NCI-H1417 (cell line): ENCODE measurements at places on chromosomes 1 and 21.

DNA sequence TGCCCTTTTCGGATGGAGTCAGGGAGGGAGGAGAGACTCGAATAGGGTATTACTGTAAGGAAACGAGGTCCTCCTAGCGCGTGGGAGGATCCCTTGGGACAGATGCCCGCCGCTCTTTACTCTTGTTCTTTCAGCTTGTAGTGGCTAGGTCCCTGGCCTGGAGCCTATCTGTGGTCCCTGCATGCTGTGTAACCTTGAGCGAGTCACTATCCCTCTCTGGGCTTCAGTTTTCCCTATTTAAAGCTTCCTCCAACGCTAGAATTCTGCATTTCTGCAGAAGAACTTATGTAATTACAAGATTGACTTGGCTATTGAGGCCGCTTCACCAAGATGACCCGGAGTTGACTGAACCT lies 744 bp downstream of the MIER1 start:
- no peak for DNase-seq

DNA sequence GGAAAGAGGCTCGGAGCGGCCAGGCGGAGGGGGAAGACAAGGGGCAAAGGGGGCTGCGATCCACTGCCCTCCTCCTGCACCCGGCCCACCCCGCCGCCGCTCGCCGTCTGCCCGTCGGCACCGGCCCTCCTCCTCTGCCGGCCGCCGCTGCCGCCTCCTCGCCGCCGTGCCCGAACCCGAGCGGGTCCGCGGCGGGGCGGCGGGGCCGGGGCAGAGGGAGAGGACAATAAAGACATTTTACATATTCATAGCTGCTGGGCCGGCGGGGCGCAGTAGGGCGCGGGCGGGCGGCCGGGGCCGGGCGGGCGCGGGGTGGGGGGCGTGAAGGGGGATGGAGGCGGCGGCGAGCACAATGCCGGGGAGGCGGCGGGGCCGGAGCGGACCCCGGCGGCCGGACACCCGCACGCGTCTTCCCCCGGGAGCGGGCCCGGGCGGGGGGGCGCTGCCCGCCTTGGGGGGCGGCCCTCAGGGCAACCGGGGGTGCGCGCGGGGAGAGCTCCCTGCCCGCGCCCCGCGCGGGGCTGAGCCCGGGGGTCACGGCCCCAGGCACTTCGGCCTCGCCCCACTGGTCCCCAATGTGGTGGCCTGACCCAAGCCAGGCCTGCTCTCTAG lies 546 bp downstream of the POU2F1 start:
- no peak for DNase-seq

- DNase-seq, result no peak
These were observed 66.7 kb downstream of the XCL1 start for GRCh38 chr1:168643152-168643551.

GRCh38 chr1:118077331-118078045 lies 107.5 kb downstream of the SPAG17 start:
- peak; percentile 27 for DNase-seq

DNA sequence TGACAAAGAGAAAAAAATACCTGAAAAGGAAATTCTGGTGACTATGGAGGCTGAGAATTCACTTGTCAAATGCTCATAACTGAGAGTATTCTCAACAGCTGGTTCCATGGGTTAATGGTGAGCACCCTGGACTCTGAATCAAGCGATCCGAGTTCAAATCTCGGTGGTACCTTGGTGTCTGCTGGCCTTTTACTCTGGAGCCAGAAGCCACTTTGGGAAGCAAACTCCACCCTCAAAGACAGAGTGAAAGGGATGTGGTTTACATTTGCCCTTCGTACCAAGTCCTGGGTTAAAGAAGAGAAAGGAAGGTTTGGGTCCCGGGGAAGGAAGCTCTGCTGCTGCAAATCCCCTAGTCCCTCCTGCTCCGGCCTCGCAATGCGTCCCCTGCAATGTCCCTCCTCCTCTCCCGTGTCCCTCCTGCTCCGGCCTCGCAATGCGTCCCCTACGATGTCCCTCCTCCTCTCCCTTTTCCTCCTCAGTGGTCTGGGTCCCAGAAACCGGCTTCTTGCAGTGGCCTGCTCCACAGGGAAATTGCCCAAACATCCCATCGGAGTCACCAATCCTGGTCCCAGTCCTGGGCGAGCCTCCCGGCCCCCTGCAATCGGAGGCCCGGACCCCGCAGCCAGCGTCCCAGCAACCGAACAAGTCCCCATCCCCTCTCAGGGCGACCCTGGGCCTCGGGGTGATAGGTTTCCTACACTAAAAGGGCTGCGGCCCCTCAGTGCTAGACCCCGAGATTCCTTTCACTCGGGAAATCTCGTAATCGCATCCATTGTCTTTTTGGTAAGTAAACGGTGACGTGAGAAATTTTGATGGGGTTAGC lies 129.4 kb downstream of the PPIAL4G start:
- no peak for DNase-seq
